ENCODE measurements at places on chromosomes 3 and 15.
A peak's percentile ranks its signal among the peaks of the same experiment; 100 is the strongest.

- no peak for DNase-seq
Observed at GRCh38 chr15:66941791-66942190, 123.6 kb upstream of the SMAD3 start.

DNA sequence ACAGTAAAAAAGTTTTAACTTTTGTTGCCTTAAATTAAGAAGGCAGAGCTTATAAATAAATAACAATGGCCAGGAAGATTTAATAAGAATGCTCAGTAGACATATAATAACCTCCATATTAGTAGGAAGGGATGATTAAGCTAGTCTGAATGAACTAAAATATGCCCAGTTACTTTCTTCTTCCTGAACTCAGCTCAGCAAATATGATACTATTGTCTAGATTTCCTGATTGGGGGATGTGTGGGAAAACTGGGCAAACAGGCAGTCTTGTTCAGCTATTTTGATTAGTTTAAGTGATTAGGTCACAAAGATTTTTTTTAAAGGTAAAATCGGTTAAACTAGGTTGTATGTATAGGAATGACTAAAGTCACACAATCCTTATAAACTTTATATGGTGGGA lies 167.2 kb upstream of the SLC2A2 start:
- no peak for DNase-seq

- no peak for DNase-seq
Observed at GRCh38 chr3:10002951-10003350, 16.3 kb upstream of the EMC3 start.

DNA sequence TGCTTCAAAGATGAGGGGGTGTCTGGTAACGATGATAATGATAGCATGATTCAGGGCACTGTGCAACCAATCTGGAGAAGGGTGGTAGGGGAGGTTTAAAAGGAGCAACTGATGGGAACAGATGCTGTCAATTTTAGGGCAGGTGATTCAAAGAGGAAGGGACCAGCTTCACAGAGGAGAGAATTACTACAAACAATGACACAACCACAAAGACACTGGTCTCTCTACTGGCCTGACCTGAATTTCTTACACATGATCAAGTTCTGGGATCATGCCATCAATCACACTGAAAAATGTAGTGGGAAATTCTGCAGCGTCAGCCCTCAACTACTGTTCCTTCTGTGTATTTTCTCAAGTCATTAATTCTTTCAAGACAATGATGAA lies 2.6 kb upstream of the CDV3 start:
- DNase-seq: no peak

DNA sequence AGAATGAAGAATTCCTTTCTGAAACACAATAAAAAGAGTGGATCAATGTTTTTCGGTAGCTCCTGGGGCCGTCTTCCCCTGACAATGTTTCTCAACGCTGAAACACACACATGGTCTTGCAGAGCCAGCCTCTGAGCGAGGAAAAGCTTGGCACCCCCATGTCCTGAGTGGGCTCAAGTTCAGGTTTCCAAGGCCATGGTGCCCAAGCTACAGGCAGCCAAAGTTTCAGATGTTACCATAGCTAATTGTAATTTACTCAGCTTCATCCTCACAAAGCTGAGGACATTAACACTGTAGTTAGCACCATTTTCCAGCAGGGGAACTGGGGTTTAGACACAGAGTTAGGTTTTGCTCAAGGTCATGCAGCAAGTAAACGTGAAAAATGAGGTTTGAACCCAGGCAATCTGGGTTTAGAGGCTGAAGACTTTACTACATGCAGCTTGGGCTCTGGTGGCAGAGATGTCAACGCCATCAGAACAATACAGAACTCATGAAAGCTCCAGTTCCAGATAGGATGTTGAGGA lies 199.1 kb downstream of the TJP1 start:
- DNase-seq: no peak

DNA sequence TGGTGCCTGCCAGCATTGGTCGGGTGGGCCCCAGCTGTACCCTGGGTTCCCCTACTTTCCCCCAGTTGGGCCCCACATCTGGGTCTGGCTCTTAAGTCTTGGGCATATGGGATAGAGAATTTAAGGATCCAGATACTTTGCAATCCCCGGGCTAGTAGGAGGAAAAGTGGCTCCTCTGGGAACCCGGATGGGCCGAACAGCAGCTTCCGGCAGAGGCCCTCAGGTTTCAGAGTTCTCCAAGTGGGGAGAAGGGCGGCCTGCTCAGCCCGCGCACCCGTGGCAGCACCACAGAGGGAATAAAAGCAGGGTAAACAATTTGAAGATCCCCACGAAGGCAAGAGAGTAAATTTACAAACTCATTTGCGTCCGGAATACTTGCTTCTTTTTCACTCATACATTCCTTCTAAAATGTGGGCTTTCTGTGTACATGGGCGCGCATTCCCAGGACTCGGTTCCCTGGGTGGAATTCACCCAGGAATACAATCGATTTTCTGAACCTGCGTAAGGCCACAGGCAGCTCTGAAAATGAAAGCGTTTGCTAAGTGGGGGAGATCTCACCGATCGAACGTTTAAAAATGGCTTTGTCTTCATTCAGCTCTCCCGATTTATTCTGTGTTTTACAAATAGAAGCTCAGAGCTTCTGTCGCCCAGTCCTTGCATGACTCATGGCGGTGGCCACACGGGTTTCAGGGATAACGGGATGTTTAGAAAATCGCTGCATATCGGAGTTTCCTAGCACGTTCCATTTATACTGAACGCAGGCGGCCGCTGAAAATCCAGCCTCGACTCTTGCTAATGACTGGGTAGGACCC lies 74.0 kb upstream of the POLG start:
- DNase-seq: no peak

GRCh38 chr15:43316971-43317346 lies 13.4 kb downstream of the LCMT2 start:
- no peak for DNase-seq

DNA sequence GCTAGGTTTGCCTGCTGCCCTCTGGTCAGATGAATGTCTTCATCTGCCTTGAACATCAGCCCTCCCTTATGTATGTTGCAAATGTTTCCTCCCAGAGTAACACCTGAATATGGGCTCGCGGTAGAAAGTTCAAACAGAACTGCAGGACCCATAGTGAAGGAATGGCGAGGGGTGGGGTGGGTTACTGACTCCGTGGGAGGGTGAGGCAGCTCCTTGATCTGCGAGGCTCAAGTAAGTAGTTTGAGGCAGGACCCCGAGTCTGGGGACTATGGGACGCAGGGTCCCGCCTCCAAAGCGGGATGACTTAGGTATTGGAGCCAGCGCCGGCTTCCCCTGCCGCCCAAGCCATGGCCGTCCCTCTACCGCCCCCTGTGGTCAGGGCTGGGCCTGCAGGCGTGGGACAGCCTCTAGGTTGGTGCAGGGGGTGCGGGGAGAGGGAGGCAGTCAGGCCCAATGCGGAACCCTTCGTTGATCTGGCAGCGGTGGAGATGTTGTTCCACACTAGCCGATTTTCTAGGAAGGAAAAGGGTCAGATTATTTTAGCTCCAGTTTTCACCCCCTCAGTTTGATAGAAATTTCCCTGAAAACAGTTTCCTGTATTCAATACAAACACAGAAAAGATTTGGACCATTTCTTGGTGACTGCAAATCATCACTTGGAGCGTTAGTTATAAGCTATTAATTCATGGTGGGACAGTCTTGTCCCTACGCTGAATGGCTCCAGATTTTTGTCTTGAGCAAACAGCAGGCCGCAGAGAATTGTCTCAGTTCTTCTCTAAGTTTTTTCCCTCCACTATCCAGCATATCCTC lies 72.3 kb downstream of the CORO2B start:
- DNase-seq: no peak

GRCh38 chr15:32838338-32838737 lies 120.5 kb downstream of the GREM1 start:
- peak; percentile 49 for DNase-seq

GRCh38 chr3:186411994-186412393 lies 50.0 kb upstream of the DGKG start:
- no peak for DNase-seq

GRCh38 chr15:59439576-59439975 lies 1.6 kb downstream of the FAM81A start:
- DNase-seq: no peak

- no peak for DNase-seq
Observed at GRCh38 chr15:95296643-95297042, 1033.9 kb upstream of the NR2F2 start.

DNA sequence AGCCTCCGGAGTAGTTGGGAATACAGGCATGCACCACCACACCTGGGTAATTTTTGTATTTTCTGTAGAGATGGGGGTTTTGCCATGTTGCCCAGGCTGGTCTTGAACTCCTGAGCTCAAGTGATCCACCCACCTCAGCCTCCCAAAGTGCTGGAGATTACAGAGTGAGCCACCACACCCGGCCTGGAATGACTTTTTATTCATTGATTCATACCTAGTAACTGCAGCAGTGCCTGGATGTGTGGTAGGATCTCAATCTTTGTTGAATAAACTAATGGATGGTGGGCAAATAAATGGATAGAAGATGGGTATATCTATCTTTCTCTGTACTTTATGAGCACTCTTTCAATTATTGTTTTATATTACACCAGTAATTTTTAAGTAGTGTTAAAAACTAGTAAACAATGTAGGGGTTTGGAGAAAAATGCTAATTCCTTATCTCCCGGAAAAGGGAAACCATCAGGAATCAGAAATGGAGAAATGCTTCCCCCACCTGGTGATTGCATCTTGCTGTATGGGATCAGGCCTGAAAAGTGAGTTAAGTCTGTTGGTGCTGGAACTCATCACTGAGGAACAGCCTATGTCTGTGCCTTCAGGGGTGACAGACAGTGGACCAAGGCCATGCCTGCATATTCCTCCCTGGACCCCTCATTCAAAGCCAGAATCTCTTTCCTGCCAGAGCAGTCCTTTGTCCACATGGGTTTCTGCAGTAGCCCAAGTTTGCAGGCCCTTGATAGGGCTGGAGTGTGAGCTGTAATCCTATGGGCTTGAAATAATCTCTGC lies 161.0 kb upstream of the CTDSPL start:
- no peak for DNase-seq

- no peak for DNase-seq
Observed at GRCh38 chr15:69852482-69852881, 245.2 kb downstream of the TLE3 start.

- DNase-seq: peak; percentile 21
Observed at GRCh38 chr15:65305150-65305758, 777 bp downstream of the RNU5B-1 start.

DNA sequence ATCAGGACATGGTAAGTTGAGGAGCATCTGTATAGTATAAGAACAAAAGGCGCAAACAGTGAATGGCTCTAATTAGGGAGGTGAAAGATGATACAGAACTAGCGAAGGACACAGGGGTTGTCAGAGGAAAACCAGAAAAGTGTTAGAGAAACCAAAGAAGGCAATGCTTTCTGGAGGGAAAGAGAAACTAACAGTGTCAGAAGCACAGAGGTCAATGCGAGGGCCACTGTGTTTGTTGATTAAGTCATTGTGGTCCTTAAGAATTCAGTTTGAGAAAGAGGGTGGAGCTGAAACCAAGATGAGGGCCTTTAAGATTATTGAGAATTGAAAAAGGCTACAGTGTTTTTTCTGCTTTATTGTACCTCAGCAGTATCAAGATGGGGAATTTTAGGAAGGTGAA lies 28.8 kb downstream of the ATG7 start:
- DNase-seq: no peak

GRCh38 chr15:81032818-81033217 lies 32.1 kb downstream of the TLNRD1 start:
- no peak for DNase-seq

GRCh38 chr3:11059090-11059798 lies 66.7 kb downstream of the SLC6A1 start:
- DNase-seq: peak; percentile 75
